ENCODE measurements at places on chromosomes 7 and 10.

- no peak for DNase-seq
Observed at GRCh38 chr10:114525368-114525949, 121.2 kb upstream of the AFAP1L2 start.

- no peak for DNase-seq
Observed at GRCh38 chr10:28354511-28354910, 51.6 kb upstream of the MPP7 start.

DNA sequence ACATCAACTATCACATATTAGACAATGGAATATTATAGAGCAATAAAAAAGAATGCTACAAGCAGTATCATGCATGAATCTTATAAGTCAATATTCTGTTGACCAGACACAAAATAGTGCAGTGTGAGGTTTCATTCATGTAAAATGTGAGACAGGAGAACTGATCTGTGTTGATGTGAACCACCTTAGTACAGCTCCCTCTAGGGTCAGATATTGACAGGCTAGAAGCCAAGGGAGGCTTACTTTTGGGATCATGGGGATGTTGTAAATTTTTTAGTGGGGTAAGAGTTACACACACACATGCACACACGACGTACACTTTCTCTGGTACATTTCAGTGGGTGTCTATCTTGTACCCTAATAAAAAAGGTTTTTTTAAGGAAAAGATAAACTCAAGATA, 231.6 kb upstream of the FOXK1 start:
- no peak for DNase-seq

DNA sequence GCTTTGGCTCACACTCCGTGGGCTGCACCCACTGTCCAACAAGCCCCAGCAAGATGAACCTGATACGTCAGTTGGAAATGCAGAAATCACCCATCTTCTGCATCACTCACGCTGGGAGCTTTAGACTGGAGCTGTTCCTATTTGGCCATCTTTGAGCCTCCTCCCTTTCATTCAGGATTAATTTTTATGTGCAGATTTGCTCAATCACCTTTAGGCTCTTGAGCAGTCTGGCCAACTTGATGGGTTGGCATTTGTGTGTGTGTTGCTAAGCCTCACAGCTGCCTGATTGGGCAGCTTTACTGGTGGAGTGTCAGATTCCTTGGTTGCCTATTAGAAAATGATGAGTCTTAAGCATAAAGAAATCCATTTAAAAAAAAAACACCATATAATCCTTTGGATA, 236.1 kb downstream of the KIF20B start:
- DNase-seq = no peak

DNA sequence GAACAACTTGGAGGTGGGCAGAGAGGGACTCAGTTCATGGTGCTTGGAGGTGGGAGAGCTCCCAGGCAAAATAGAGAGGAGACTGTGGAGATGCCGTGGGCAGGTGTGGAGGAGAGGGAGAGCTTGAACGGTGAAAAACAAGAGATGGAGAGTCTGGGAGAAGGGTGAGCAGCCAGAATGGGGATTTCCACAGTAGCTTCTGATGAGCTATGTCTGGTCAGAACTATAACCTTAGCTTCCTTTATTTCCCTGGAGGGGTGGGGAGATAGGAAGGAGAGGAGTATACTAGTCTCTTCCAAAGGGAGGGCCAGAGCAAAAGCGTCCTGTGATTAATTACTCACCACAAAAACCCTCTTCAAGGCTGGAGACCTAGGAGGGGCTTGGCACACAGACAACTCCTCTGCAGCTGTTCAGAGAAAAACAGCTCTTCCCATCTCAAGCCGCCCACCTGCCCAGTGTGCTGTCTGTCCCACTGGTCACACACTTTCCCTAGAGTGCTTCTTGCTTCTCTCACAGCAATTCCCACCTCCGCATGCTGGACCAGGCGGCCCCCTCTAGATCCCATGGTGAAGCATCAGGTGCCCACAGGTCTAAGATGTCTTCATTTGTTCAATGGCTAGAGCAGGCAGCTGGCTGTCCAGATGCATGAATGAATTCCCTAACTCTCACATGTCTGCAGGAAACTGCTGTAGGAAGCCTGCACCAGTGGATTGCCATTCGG, 41.9 kb downstream of the TAS2R41 start:
- DNase-seq = no peak

DNA sequence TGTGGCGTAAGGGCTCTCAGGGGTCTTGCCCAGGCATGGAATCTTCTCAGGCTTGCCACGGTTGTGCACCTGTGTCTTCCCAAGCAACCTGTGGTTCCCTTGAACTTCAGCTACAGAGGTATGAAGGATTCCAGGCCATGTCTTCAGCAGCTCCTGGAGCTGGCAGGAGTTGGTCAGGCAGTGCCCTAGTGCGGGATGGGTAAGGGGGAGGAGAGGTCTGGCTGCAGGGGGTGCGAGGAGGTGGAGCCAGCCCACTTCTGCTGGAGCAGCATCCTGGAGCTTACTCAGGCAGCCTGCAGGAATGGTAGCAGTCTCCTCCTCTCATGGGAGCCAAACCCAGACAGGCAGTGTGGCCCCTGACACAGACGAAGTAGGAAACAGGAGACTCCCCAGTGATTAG, 3.8 kb upstream of the TRIL start:
- no peak for DNase-seq

- DNase-seq = no peak
Observed at GRCh38 chr10:122421742-122422141, 32.7 kb upstream of the ARMS2 start.

GRCh38 chr7:137371616-137372015, 28.1 kb upstream of the PTN start:
- no peak for DNase-seq

GRCh38 chr7:47471831-47472230, 110.1 kb downstream of the TNS3 start:
- DNase-seq = no peak

DNA sequence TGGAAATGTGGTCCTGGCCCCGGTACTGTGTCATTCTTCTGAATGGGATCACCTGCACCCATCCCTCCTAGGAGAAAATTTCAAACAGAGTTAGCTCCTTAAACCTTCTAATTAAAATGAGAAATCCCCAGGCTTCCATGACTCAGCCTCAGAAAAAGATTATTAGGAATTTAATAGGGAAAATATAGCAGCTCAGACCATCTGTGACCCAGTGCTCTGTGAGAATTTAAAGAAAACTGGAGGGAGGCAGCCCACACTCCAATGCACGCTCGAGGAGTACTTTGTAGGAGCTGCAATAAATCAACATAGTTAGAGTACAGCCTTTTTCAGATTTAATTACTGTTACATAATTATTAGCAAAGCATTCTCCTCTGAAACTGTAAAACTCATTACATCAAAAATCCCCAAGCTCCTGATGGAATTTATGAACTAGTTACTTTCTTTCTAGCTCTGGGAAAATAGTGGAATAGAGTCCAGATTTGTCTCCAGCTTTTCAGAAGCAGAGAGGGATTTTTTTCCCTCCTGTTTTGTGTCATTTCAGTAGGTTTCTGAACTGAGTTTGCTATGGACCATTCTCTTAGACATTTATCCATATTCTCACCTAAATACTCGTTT, 30.1 kb downstream of the NEUROD6 start:
- no peak for DNase-seq

GRCh38 chr7:142833174-142834048, 21.5 kb upstream of the EPHB6 start:
- no peak for DNase-seq

GRCh38 chr10:29634764-29635625, at the start of gene SVIL:
SVIL (minus strand) TSS chr10:29634971; CDS start chr10:29555058, 79,913 bp downstream.
- DNase-seq = no peak

GRCh38 chr10:132873395-132873794, 69.0 kb downstream of the CFAP46 start:
- DNase-seq = no peak

GRCh38 chr7:17611611-17612010, 313.2 kb downstream of the AHR start:
- DNase-seq = no peak

GRCh38 chr7:153432063-153432462, 620.1 kb upstream of the DPP6 start:
- DNase-seq = no peak

GRCh38 chr7:92737706-92738105, 98.7 kb downstream of the CDK6 start:
- no peak for DNase-seq

GRCh38 chr10:100339236-100339635, 7.8 kb upstream of the SCD start:
- DNase-seq = no peak

DNA sequence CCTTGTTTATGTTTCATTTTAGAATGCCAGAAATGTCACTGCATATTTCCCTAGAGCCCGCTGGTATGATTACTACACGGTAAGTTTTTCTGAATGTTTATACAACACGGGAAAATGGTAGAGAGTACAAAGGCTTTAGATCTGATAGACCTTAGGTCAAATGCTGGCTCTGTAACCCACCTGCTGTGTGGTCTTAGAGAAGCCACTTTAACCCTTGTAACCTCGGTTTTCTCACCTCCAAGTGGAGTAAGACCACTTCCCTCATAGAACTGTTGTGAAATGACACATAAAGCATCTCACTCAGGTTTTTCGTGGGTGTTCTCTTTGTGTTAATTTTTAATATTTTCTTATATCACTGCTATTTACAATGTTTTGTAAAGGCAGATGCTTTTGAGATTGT, 13.9 kb upstream of the MGAM2 start:
- no peak for DNase-seq

DNA sequence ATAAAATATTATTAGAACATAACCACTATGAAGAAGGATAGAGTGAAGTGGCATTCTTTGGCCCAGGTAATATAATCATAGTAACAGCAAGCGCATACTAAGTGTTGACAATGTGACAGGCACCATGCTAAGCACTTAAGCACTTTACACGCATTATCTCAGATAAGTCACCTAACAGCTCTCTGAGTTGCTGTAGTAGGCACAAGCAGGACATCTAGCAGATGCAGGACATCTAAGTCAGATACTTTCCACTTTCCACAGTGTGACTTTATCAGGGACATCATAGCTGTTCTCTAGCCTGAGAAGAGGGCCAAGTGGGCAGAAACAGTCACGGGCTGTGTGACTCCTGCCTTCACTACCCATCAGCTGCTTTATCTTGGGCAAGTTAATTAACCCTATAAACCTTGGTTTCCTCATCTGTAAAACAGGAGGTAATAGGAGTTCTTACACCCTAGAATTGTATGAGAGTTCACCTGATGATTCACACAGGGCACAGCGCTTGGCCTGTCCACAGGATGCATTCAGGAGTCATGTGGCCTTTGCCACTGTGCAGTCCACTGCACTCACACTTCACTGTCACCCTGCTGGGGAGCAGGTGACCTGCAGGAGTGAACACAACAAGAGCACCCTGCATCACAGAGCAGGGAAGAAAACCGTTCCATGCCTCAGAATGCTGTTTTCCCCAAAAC, 12.5 kb downstream of the LIPA start:
- DNase-seq = no peak

DNA sequence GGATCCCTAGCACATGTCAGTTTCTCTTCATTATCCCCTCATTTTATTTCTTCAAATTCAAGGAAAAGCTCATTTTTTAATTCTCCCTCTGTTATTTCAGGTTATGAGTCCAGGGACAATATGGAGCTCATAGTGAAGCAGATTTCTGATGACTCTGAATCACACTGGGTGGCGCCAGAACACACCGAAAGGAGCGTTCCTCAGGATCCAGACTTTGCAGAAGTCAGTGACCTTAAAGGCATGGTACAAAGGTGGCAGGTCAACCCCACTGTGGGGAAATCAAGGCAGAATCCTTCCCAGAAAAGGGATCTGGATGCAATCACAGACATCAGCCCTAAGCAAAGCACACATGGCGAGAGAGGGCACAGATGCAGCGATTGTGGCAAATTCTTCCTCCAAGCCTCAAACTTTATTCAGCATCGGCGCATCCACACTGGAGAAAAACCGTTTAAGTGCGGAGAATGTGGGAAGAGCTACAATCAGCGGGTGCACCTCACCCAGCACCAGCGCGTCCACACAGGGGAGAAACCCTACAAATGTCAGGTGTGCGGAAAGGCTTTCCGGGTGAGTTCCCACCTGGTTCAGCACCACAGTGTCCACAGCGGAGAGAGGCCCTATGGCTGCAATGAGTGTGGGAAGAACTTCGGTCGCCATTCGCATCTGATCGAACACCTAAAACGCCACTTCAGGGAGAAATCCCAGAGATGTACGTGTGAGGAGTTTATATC, 21.4 kb downstream of the ZKSCAN5 start:
- DNase-seq = no peak

GRCh38 chr10:100341953-100342626, 4.9 kb upstream of the SCD start:
- DNase-seq = no peak

DNA sequence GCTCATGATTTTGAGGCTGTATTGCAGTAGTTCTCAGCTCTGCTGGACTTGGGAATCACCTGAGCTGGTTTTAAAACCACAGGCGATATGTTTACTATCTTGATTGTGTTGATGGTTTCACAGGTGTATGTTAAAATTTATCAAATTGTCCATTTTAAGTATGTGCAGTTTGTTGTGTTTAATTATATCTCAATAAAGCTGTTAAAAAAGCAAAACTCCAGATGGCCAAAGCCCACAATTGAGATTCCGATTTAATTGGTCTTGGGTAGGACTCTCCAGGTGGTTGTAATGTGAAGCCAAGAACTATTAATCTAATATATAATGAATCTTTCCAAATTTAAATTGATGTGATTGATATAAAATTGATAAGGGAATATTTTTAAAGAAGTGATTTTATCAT, 48.6 kb downstream of the NRCAM start:
- no peak for DNase-seq

- no peak for DNase-seq
Observed at GRCh38 chr7:264541-265191, 25.3 kb upstream of the FOXL3 start.

DNA sequence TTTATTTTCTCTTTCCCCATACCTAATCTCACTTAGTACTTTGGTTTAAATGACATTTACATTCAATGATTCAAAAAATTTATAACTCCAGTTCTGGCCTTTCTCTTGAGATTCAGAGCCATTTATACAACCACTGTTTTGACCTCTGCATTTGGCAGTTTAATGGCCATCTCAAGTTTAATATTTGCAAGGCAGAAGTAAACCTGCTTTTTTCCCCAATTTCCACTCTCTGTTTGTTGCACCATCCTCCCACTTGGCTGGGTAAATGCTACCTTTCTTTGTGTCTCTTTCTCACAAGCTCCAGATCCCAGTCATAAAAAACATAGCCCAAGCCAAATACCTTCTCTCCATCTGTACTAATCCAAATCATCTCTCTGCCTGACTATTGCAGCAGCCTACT, 315.2 kb upstream of the MTPN start:
- DNase-seq = no peak

DNA sequence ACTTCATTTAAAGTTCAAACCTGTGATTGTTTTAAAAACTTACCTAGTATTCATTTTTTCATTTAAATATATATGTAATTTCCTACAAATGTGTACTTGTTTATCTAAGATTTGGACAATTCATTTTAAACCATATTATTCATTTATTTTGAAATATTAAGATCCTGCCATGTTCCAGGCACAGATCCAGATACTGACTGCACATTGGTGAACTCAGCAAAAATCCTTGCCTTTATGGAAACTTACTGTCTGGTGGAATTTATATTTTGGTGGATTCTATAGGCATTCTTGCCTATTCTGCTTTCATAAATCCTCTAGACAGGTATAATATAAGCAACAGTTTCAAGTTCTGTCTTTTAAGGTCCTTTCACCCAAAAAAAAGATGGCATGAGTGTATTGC, 48.3 kb upstream of the RPA3 start:
- no peak for DNase-seq

GRCh38 chr10:114306116-114306973, 67.3 kb downstream of the VWA2 start:
- DNase-seq = no peak

- no peak for DNase-seq
Observed at GRCh38 chr7:113698556-113699220, 220.1 kb downstream of the PPP1R3A start.

- DNase-seq = no peak
Observed at GRCh38 chr10:124388476-124388822, 30.3 kb downstream of the OAT start.

GRCh38 chr7:99109108-99110051, 34.5 kb downstream of the SMURF1 start:
- DNase-seq = no peak
